Urinary bladder (tissue), 4 donors: ENCODE measurements at places on chromosomes 6 and 20. TPM values are rescaled to one million over a fixed set of nuclear protein-coding genes. Genes with fewer than 3 reads are reported as not detected.

- DNase-seq = no peak
These were observed 4.1 kb upstream of the SIRPG start for GRCh38 chr20:1661542-1662299.

- no peak for DNase-seq
These were observed 142.1 kb downstream of the DTNBP1 start for GRCh38 chr6:15520626-15521203.

- DNase-seq = no peak
These were observed 438.4 kb upstream of the FLRT3 start for GRCh38 chr20:14775778-14776177.

- no peak for DNase-seq
These were observed 586 bp upstream of the HMGA1 start for GRCh38 chr6:34236131-34236442.

- no peak for DNase-seq
These were observed 417 bp downstream of the VAPB start for GRCh38 chr20:58389324-58389967.

DNA sequence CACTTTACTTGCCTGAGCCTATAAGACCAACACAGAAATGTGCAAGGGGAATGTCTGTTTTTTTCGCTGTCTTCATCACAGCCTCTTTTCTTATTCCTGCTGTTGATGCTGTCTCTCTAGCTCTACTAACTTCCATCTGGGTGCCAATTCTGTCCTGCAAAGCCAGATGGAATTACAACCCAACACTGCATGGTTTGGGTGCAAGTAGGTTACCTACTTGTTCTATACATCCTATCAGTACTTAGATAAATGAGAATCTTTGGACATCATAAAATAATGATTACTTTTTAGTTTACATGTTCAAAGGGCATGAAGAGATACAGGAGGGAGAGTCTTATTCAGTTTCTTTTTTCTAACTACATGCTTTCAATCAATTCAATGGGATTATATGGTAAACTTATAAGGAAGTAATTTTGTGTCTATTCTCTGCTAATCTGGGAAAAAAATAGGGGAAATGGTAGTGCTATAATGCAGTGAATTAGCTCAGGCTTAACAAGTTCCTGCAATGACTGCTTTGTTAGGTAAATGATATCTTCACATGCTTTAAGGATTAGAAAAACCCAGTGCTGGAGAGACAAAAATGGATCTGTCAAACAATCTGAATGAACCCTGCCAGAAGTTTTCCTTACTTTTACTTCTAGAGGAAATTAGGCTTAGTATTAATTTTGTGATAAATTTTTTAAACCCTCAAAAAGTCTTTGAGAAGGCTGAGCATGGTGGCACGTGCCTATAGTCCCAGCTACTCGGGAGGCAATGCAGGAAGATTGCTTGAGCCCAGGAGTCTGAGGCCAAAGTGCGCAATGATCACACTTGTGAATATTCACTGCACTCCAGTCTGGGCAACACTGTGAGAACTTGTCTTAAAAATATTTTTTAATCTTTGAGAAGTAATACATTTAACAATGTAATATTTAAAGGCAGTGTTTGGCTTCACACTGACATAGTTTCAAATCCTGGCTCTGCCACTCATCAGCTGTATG, 86.5 kb upstream of the E2F3 start:
- no peak for DNase-seq

DNA sequence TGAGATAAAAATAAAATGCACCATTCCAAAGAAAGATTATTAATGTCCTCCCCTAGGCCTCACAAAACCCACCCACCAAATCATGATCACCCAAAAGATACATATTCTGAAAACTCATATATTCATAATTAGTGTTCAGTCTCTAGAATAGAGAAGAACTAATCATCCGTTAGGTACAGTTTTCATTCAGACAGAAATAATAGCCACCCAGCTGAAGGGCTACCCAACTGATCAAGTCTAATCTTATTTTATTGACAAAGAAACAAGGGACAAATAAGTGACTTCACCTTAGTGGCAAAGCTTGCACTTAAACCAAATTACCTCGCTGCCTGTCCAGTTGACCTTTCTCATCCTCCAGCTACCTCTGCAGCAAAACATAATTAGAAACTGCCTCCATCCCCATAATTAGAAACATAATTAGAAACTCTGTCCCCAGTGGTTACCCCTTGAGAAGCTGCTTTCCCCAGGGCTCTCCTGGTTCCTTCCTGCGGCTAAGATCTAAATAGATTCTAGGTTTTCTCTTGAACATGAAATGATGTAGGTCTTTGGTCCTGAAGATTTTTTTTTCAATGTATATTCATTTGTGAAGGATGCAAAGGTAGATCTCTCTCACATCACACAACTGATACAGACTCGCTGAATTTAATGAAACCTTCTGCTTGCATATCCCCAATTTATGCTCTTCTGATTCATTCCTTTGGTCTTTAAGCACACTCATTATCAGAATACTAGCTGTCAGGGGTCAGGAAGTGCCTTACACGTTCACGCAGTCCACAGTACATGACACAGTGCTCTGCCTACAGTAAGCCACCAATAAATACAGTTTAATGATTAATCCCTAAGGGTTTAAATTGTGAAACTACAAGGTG, 46.3 kb downstream of the HBS1L start:
- no peak for DNase-seq

DNA sequence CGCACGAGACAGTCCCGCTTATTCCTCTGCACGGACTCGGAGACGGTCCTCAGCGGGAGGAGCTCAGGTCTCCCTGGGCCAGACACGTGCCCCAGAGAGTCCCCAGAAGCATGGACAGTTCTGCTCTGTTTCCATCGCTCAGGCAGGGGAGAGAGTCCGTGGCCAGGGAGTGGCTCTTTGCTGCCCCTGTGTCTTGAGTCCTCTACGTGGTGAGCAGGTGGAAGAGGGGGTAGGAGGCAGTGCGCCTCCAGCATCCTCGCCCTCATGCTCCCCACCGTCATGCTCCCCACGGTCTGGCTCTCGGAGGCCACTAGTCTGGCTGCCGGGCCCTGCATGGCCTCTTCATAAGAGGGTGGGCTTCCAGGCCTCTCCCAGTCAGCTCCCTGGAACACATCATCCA, 8.9 kb downstream of the TAGAP start:
- DNase-seq = no peak

GRCh38 chr6:138497286-138497685, 2.0 kb downstream of the NHSL1 start:
- no peak for DNase-seq

GRCh38 chr20:57266291-57267157, at the start of gene BMP7:
Gene BMP7, minus strand, starts transcription at chr20:57266641. Its CDS starts 519 bp downstream, at chr20:57266122.
- no peak for DNase-seq

DNA sequence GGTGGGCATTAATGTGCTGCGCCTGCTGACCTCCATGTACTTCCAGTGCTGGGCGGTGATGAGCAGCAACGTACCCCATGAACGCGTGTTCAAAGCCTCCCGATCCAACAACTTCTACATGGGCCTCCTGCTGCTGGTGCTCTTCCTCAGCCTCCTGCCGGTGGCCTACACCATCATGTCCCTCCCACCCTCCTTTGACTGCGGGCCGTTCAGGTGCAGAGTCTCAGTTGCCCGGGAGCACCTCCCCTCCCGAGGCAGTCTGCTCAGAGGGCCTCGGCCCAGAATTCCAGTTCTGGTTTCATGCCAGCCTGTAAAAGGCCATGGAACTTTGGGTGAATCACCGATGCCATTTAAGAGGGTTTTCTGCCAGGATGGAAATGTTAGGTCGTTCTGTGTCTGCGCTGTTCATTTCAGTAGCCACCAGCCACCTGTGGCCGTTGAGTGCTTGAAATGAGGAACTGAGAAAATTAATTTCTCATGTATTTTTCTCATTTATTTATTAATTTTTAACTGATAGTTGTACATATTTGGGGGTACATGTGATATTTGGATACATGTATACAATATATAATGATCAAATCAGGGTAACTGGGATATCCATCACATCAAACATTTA, 35.2 kb upstream of the NOP56 start:
- no peak for DNase-seq

DNA sequence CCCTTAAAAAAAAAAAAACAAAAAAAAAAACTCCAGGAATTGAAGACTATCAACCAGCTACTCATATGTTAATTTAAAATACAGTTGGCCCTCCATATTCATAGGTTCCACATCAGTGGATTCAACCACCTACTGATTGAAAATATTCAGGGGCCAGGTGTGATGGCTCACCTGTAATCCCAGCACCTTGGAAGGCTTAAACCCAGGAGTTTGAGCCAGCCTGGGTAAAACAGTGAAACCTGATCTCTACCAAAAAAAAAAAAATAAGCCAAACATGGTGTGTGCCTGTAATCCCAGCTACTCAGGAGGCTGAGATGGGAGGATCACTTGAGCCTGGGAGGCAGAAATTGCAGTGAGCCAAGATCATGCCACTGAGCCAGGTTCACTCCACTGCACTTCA, 72.4 kb upstream of the SMIM8 start:
- DNase-seq = no peak

- DNase-seq = no peak
These were observed 38.6 kb upstream of the HFE start for GRCh38 chr6:26048590-26048989.

DNA sequence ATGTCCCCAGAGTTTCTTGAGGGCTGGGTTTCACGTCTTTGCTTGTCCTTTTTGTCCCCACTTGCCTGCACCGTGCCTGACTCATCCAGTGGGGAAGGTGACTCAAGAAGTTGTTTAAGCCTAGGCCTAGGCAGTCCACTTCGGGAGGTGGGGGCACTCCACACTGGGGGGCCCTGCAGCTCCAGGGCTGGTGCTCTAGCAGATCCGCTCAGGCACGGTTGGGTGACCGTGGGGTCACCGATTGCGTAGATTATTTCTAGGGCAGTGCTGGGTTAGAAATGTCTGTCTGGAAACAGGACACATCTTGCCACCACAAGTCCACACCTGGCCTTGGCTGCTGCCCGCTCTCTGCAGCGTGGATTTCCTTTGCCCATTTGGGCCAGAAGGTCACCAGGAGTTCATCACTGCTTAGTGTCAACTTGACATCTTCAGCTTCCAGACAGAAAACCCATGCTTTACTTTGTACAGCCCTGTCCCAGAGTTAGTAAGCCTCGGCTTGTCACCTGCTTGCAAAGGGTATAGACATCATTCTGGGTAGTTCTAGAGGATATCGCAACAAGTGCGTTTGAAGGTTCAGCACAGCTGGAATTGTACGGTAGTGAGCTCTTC, 13.6 kb upstream of the C20orf144 start:
- DNase-seq = no peak

DNA sequence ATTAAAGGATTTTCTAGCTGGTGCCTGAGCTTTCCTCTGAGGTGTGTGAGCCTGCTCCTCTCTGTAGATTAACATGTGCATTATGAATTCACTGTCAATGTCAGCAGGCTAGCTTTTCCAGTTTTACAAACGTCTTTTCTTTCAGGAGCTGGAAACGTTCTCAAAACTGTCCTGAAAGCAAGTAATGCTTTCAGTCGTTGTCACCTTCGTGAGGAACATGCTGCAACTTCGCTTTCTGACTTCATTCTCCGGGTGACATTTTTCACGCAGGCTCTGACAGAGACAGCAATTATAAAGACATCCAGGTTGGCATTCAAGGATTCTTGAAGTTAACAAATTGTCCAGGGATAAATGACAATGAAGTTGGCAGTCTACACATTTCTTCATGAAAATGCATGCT, 671.5 kb downstream of the DHX35 start:
- no peak for DNase-seq

Gene PTK6
- 2.8 TPM for total RNA-seq

Gene CGA
- total RNA-seq = not detected

Gene TBX18
- total RNA-seq = 68.1 TPM

Gene RIMS4
- total RNA-seq = 2.4 TPM

Gene MCCD1
- not detected for total RNA-seq

Gene TMC2
- 0.16 TPM for total RNA-seq

Gene MEP1A
- not detected for total RNA-seq

Gene C6orf58
- not detected for total RNA-seq

Gene TENT5A
- 154 TPM for total RNA-seq

Gene HTR1E
- 0.26 TPM for total RNA-seq
